A549 (cell line): ENCODE measurements at places on chromosomes 5 and 9. TPM values are rescaled to one million over a fixed set of nuclear protein-coding genes. Genes with fewer than 3 reads are reported as not detected.

The SAP30L gene
- 23.5 to 25.3 TPM (median 24.9 TPM) in 3 replicates for polyA plus RNA-seq

The BHMT2 gene
- not detected in 3 replicates for polyA plus RNA-seq

The OR1N2 gene
- polyA plus RNA-seq, result not detected in 3 replicates

The DYNC2I2 gene
- polyA plus RNA-seq, result 113 to 117 TPM (median 114 TPM) in 3 replicates

The NR6A1 gene
- 1.7 to 1.8 TPM (median 1.7 TPM) in 3 replicates for polyA plus RNA-seq

GRCh38 chr5:152556784-152557183, 151.7 kb upstream of the NMUR2 start:
- DNase-seq, result no peak

GRCh38 chr5:116944183-116944582, 369.6 kb upstream of the SEMA6A start:
- no peak for DNase-seq

DNA sequence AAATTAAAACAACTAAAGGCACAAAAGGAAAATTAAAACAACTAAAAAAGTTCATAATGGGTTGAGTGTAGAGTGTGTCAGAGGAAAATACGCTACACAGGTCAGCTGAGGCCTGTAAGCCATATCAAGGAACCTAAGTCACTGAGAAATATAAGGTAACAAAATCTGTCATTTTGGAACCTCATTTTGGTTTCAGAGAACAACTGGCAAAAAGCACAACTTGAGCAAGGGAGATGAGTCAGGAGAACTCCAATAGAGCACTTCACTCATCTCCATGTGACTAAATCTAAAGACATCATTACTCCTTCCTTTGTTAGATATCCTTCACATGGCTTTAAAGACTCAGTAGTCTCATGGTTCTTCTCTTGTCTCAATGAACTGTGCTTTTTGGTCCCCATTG, 269.4 kb upstream of the POU5F2 start:
- DNase-seq, result no peak
